CD4-positive, alpha-beta T cell treated with Interleukin-2 at 100 ng/mL for 4 hours (primary cell): ENCODE measurements at places on chromosomes 6 and 20.
A peak's percentile ranks its signal among the peaks of the same experiment; 100 is the strongest.

GRCh38 chr6:22673474-22673873 lies 104.1 kb downstream of the HDGFL1 start:
- no peak for DNase-seq

GRCh38 chr6:72939004-72939403 lies 286.3 kb downstream of the KHDC1L start:
- no peak for DNase-seq

- DNase-seq, result no peak
These were observed 63.4 kb downstream of the TCP11 start for GRCh38 chr6:35077713-35078105.

DNA sequence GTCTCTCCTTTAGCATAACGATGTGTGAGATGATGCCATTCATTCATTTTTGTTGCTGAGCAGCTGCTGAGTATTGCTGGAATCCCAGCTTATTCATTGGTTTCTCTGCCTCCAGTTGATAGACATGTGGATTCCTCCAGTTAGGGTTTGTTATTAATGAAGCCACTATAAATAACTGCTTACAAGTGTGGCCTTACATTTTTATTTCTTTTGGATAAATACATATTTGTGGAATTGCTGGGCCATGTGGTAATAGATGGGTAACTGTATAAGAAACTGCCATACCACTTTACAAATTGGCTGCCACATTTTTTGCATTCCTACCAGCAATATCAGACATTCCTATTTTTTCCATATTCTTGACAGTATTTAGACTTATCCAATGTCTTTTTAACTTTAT lies 2.6 kb upstream of the HLA-B start:
- DNase-seq, result no peak

DNA sequence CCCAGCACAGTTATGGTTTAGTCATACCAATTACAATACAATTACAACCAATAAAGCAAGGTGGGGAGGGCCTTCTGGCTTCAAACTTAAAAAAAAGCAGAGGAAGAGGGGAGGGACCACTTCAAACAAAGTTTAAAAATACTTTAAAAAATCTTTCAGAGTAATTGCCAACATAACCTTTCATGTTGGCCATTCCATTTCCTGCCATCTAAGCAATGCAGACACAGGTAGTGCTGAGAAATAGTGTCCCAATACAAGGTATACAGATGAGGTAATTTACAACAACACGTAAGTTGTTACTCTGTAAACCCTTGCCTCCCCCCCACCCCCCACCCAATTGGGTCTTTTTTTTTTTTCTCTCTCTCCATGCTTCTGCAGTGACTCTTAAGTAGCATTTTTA lies 18.8 kb upstream of the TBC1D20 start:
- DNase-seq, result peak; percentile 63

DNA sequence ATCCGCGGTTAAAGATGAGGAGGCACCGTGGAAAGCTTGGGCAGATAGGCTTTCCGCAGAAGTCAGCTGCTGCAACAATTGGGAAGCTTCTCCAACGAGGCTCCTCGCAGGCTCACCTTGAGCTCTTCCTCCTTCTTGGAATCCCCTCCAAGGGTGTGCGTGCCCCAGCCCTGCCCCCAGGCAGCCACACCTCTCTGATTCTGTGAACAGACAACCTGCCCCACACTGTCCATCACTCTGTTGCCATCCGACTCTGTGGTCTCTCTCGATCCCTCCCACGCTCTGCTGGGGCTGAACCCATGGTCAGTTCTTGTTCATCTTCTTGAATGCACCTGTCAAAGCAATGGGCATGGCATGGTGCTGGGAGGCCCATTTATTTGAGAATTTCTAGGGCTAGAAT lies 31.5 kb downstream of the PACSIN1 start:
- no peak for DNase-seq

- DNase-seq, result no peak
These were observed 670.3 kb upstream of the NRSN1 start for GRCh38 chr6:23455754-23456153.
